ENCODE measurements at places on chromosomes 12 and 14. TPM values are rescaled to one million over a fixed set of nuclear protein-coding genes. Genes with fewer than 3 reads are reported as not detected.

The CLEC2A gene
- not detected for total RNA-seq

The DDIT3 gene
- 49.2 TPM for total RNA-seq

- DNase-seq = no peak
These were observed 12.7 kb downstream of the NUP107 start for GRCh38 chr12:68699486-68699885.

DNA sequence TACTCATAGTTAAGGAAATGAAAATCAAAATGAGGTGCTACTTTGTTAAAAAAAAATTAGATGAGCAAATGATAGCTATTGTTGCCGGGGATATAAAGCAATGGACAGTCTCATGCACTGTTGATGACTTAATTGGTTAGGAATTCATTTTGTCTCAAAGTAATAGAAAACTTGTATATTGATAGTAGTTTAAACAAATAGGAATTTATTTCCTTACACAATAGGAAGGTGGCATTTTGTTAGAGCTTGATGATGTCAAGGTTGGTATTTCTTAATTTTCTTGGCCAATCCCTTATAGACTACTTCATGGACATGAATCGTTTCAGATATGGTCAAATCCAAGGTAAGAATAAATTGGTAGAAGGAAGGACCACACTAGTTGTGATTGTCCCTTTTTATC is 7.8 kb downstream of the PRPF39 start:
- no peak for DNase-seq

- no peak for DNase-seq
These were observed 8.9 kb upstream of the IFNG-AS1 start for GRCh38 chr12:67980391-67980790.

- DNase-seq = no peak
These were observed 185.4 kb downstream of the PPM1H start for GRCh38 chr12:62749586-62749985.

All from tibial nerve (tissue), 4 donors.